ENCODE measurements at places on chromosomes 2 and 18.
A peak's percentile ranks its signal among the peaks of the same experiment; 100 is the strongest.

GRCh38 chr2:134140251-134140661, 113.6 kb upstream of the MGAT5 start:
- DNase-seq, result no peak

GRCh38 chr2:143948710-143949109, 571.2 kb downstream of the ZEB2 start:
- DNase-seq, result no peak

DNA sequence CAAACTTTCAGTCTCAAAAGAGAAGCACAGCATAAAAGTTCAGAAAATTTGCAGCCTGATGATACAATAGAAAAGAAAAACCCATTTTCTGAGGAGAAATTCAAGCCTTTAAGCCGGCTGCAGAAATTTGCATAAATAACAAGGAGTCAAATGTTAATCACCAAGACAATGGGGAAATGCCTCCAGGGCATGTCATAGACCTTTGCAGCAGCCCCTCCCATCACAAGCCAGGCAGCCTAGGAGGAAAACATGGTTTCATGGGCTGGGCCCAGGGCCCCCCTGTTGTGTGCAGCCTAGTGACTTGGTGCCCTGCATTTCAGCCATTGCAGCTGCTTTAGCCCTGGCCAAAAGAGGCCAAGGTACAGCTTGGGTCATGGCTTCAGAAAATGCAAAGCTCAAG, 54.1 kb upstream of the CAVIN2 start:
- DNase-seq, result no peak

GRCh38 chr2:129793431-129793902, 186.0 kb upstream of the RAB6C start:
- no peak for DNase-seq

DNA sequence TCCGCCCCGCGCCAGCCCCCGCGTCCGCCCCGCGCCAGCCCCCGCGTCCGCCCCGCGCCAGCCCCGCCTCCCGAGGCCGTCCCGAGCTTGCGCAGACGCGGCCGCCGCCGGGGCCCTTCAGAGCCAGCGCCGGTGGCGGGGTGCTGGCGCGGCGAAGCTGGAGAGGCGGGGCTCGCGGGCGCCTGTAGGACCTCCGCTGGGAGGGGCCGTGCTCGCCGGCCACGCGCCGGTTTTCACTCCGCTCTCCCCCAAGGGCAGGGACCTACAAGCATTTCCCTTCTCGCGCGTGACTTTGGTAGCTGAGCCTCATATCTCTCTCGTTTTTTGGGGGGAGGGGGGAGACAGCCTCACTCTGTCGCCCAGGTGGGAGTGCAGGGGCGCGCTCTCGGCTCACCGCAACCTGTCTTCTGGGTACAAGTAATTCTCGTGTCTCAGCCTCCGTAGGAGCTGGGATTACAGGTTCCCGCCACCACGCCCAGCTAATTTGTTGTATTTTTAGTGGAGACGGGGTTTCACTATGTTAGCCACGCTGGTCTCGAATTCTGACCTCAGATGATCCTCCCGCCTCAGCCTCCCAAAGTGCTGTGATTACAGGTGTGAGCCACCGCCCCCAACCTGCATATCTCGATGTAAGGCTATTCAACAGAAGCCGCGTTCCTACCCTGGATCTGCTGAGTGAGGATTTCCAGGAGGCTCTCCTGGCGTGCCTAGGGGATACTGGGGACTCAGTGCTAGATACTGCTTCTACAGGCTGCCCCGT, at the start of gene ZNF514:
Gene ZNF514, minus strand, starts transcription at position 159 of the 760 bp plus-strand sequence. CDS start 6,595 bp downstream, outside the sequence.
- DNase-seq, result peak; percentile 47

- no peak for DNase-seq
These were observed 9.7 kb downstream of the RHBDD1 start for GRCh38 chr2:226845386-226846116.

- DNase-seq, result no peak
These were observed 302.3 kb upstream of the EPHA4 start for GRCh38 chr2:221874444-221874843.

- DNase-seq, result no peak
These were observed 85.7 kb upstream of the FRZB start for GRCh38 chr2:182951948-182952663.

- DNase-seq, result no peak
These were observed 208.3 kb downstream of the ERBB4 start for GRCh38 chr2:212330263-212330662.

- no peak for DNase-seq
These were observed 32.0 kb upstream of the TMEM18 start for GRCh38 chr2:709138-709765.

GRCh38 chr2:165634282-165634681, 159.8 kb downstream of the GALNT3 start:
- DNase-seq, result no peak

GRCh38 chr2:82792316-82792715, 1666.8 kb downstream of the SUCLG1 start:
- no peak for DNase-seq

- no peak for DNase-seq
These were observed 559.0 kb upstream of the ZEB2 start for GRCh38 chr2:145078923-145079322.

GRCh38 chr2:166802475-166802874, 85.8 kb upstream of the XIRP2 start:
- DNase-seq, result no peak

DNA sequence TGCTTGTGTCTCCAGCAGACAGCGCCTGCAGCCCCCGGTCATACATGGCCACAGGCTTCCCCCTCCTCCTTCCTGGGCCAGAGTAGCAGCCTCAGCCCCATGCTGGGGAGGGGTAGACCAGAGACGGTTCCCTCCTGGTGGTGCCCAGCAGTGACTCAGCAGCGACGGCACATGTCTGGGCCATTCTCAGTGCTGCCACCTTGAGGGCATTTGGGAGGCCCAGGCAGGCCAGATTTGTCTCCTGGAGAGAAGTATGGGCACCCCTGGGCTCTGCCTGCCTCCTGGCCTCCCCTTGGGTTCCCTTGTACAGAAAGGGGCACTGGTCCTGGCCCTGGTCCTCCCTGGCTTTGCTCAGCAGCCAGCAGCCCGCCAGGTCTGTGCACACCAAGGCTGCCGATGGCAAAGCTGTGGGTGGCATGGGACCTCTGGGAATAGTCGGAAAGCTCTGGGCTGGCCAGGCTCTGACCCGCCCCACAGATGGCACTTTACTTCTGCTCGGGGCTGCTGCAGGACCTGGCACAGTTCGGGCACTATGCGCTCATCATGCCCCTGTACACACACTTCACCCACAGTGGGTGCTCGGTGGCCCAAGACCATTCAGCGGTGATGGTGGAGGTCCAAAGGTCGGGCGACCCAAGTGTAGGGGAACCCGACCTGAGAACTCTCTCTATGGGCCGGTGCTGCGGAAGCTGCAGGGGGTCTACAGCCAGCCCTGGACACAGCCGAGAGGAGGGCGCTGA, 11.4 kb upstream of the ALPI start:
- no peak for DNase-seq

GRCh38 chr2:138228101-138228500, 263.8 kb downstream of the HNMT start:
- DNase-seq, result no peak

GRCh38 chr18:73990258-73990657, 157.4 kb downstream of the FBXO15 start:
- no peak for DNase-seq

DNA sequence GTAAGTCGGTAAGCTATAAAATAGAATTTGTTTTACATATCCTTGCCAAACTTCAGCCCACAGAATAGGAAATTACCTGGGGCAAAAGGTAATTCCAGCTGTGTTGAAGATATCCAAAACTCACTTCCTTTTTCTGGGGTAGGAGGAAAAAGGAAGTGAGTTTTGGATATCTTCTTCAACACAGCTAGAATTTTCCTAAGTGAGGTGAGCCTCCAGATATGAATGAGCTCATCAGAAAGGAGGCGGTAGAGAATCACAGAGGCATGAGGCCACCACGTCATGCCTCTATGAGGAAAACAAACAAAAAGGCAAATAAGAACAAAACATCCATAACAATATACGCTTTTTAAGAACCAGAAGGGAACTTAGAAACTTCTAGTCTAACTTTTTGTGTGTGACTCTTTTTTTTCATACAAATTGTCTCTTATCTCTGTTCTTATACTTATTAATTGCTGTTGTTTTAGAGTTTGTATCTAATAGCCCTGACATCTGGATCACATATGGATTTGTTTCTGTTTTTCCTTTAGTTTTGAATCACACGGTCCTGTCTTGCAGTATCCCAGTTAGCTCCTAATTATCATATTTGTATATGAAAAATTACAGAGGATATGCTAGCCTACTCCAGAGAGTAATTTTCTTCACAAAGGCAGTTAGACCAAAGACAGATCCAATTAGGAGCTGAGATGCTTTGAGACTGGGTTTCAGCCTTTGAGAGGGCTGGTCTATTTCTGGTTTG, 104.5 kb downstream of the RBM43 start:
- no peak for DNase-seq

DNA sequence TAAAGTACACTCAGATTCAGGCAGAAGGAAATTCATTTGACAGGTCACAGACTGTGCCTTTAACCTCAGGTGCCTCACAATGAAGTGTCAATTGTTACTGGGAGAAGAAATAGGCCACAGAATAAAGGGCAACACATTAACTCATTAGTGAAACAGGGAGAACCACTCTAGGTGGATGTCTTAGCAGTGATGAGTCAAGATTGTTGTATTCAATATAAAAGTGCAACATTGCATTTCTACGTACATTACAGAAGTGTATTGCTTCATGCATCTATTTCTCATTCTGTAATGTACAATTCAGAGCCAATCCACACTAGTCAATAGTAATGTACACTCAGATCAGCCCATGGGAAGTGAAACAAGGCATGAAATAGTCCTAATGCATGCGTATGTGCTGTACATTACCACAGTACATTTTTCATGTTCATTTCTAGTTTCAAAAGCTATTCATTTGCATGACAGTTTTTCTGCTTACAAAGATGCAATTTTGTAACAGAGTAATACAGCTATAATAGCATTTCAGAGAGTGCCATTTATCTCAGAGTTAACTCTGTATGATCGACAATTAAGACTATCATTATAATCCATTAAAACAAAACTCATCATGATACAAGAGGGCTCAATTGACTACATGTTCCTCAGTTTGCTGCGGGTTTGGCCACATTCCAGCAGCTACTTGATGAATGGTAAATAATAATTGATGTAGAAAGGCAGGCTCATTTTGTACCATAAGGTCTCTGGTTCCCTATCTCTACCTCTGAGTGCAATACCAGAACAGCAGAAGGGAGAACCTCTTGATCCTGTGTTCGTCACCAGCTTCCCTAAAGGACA, 12.2 kb upstream of the ARL5A start:
- no peak for DNase-seq

DNA sequence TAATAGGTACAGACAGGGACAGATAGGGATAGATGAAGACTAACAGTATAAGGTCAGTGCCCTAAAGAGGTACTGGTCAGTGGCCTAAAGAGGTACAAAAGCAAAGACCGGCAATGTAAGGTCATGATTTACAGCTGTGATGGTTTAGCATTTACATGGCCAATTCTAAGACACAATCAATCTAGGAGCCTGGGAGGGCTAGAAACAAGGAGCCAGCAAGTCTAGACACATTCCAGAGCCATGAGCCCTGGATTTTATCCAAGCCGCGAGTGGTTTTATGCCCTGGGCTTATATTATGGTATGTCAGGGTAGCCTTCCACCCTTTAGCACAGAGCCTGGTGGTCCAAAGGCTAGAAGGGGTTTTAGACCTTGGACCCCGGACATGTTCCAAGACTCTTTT, 124.2 kb downstream of the CBLN2 start:
- no peak for DNase-seq

DNA sequence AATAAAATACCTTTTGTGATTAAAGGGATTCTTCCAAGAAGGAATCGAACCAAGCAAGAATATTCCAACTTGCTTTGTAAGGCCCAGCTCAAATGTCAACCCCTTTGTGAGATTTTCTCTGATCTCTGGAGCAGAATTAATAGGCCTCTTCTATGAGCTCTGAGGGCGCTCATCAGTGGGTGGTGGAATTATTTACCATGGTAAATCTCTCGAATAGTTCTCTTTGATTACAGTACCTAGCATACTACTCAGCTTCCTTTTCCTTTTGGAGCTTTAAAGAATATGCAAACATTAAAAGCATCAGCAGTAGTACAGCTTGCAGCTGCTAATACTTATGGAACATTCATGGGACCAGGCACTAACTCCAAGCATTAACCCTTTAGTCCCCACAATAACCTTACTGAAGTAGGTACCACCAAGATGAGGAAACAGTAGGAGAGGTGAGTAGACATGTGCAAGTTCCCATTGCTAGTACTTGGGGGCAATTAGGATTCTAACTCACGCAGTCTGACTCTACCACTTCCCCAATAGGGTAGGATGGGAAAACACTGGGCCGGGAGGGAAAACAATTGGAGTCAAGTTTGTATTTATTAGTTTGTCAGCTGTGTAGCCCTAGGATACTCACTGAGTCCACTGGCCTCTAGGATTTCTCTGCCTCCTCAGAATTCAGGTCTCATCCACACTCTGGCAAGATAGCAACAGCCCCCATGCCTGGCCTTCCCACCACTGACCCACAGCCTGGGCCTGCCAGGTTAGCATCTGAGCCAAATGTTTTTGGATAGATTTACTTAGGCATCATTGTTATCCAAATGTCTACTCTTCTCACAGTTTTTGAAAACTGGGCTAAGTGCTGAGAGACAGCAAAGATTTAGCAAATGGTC, 21.7 kb downstream of the ADD2 start:
- DNase-seq, result no peak

DNA sequence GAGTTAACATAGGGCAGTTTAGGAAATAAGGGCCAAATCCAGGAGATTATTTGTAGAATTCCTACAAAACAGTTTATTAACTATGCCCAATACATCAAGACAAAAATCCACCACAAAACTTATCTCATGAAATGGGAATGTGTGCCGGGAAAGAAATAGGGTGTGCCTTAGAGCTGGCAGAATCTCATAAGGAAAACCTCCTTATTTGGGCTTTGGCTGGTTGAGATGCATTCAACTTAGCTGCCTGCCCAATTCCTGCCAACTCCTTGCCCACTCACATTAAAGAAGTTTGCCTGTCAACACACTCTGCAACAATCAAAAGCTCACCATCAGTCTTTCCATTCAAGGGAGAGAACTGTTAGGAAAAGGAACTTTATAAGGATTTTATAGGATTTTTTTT, 500.6 kb downstream of the SATB2 start:
- no peak for DNase-seq

- peak; percentile 71 for DNase-seq
These were observed 25.1 kb upstream of the TMEM182 start for GRCh38 chr2:102736410-102737409.

GRCh38 chr18:61639886-61640285, 252.9 kb downstream of the RNF152 start:
- DNase-seq, result no peak

DNA sequence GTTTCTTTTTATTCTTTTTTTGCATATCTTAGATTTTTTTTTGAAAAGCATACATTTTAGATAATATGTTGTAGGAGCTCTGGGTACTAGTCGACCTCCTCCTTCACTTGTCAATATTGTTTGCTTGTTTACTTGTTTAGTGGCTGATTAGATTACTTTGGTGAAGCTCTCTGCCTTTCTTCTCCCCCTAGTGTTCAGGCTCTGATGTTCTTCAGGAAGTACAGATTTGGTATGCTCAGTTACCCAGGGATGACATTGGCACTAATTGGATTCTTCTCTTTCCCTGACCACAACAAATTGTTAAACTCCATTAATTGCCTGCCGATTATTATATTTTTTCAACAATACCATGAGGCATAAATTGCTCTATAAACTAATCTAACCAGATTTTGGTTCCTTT, 491.2 kb downstream of the SUCLG1 start:
- no peak for DNase-seq

- no peak for DNase-seq
These were observed 11.7 kb downstream of the CREG2 start for GRCh38 chr2:101375653-101376052.

All from left renal cortex interstitium (tissue), 4 donors.